ENCODE measurements at places on chromosomes 7 and 10.

DNA sequence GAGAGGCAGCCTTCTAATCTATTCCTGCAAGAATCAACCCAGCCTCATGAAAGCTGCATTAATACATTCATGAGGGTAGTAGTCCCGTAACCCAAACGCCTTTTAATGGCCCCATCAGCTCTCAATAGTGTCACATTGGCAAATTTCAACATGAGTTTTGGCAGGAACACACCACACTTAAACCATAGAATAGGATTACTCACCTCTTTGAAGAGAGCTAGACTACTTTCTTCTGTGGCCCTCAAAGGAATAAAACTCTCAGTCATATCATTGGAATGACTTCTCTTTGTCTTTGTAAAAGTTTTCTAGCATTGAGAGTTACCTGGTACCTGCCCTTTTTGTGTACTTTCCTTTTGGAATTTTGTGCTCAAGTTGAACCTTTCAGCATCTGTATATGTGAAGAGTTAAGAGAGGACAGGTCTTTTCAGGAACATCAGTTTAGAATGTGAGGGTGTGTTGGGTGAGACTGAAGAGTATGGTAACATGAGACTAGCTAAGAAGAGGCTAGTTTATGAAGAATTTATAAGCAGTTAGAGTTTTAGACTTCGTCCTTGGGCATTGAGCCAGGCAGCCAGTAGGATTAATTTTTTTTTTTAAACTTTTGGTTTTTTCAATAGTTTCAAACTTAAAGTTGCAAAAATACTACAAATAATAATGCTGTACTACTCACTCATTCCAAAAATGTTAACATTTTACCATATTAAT, 92.6 kb downstream of the MLLT10 start:
- DNase-seq = no peak

DNA sequence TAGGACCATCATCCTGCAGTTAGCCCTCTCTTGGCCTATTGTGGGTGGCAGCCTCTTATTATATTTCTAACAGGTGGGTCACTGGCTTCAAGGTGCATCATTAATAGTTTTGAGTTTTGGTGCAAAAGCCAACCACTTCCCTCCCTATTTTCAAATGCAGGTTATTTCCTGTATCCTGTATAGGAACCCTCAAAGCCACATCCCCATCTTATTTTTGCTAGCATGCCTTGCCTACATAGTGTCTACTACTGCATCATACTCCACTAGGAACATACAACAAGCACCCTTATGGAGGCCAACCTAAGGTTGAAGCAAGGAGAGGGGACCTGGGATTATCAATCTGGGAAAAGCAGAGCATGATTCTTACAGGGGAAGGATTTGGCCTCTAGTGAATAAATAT, 264.4 kb downstream of the BBS9 start:
- DNase-seq = no peak

GRCh38 chr7:75879771-75880184, 944 bp downstream of the RHBDD2 start:
- DNase-seq = no peak

DNA sequence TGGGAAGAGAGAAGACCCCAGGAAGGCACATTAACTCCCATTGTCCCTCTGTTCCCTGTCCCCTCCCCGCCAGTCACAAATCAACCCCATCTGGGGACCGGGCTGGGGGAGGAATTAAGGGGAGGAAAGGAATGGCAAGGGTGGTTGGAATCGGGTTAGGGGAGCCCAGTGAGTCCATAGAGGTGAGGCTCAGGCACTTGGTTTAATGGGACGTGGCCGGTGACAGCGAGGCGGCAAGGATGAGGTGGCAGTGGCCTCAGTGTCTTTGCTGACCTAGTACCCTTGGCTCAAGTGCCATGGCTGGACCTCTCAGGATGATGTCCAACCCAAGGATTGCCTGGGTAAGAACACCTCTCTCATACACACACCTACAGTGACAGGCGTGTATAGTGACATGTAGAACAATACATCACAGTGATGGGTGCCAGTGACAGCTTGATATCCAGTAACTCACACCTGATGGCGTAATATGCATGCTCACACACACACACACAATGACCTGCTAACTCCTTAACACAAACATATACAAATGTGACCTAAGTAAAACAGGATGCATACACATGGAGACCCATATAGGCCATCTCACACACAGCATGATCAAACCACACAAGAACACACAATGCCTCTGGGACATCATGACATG, 12.3 kb downstream of the KCNIP2 start:
- DNase-seq = no peak

DNA sequence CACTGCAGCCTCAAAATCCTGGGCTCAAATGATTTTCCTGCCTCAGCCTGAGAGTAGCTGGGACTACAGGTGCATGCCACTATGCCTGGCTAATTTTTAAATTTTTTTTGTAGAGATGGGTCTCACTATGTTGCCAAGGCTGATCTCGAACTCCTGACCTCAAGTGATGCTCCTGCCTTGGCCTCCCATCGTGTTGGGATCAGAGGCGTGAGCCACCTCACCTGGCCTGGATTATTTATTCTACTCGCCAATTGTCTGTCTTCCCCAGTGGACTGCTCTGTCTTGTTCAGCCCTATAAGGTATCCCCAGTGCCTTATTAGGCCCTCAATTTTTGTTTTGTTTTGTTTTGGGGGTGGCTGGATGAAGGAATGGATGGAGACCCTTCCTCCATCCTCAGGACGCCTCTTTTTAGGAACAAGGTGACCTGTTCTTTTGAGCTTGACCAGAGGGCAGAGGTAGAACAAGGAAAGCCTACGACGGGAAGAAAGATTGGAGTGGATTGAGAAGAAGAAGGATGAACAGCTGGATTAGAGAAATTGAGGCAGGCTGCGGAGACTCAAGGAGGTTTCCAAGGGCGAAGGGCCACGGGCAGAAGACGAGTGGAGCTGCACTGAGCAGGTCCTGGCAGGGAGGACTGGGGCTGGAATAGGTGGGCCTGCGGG, 541 bp upstream of the DENND10 start:
- no peak for DNase-seq

GRCh38 chr10:101354328-101355071, 535 bp downstream of the BTRC start:
- peak; percentile 14 for DNase-seq

GRCh38 chr10:8498881-8499280, 444.4 kb downstream of the GATA3 start:
- no peak for DNase-seq

- no peak for DNase-seq
Observed at GRCh38 chr10:78336402-78336791, 302.7 kb downstream of the RPS24 start.

- no peak for DNase-seq
Observed at GRCh38 chr10:129934196-129934925, 29.7 kb downstream of the EBF3 start.

DNA sequence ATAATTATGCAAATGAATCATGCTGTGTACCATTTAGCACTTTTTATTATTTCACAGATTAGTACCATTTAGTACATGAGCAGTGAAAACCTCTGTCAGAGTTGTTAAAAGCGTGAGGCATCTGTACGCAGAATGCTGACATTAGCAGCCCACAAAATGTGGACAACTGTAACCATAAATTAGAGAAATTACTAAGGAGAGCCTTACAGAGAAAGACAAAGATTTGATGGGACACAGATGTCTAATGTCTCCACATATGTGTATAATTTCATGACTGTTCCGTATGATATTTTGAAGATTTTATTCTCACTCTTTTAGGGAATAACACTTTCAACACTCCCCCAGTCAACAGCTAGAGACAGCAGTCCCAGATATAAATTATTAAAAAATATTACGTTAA, 414.0 kb upstream of the ANKRD30A start:
- no peak for DNase-seq

DNA sequence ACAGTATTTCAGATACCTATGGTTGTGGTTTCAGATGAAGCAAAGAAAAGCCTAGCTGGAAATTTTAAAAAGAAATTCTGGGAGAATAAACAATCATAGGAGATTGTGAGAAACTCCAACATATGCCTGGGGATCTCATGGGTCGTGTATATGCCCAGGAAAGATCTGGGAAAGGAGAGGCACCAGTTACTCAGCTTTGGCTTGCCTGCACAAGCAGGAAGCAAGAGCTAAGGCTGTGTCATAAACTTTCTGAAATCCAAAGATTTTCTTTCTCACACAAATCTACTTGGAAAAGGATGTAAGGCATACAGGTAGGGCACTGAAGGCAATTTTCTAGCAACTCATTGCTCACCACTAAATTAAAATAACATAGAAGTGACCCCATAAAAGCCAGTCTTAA, 373.6 kb downstream of the CDC14C start:
- DNase-seq = no peak

GRCh38 chr10:49700997-49701396, 21.5 kb downstream of the C10orf53 start:
- no peak for DNase-seq

GRCh38 chr10:106252541-106252940, 912.0 kb downstream of the SORCS1 start:
- no peak for DNase-seq

GRCh38 chr7:121558288-121558687, 162.2 kb upstream of the FAM3C start:
- no peak for DNase-seq

DNA sequence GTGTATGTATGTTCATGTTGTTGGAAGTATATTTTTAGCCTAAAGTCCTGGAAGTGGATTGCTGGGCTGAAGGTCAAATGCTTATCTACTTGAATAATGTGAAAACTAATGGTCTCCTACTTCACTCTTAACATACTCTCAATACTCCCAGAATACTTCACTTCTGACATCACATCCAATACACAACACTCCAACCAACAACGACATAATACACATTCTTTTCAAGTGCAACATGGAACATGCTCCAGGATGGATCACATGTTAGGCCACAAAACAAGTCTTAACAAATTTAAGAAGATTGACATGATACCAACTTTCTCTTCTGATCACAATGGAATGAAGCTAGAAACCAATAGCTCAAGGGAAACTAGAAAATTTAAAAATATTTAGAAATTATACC, 126.9 kb upstream of the ADCY1 start:
- no peak for DNase-seq

- DNase-seq = no peak
Observed at GRCh38 chr10:13067431-13067830, 32.5 kb upstream of the OPTN start.

GRCh38 chr10:4270116-4270515, 485.1 kb upstream of the KLF6 start:
- no peak for DNase-seq

DNA sequence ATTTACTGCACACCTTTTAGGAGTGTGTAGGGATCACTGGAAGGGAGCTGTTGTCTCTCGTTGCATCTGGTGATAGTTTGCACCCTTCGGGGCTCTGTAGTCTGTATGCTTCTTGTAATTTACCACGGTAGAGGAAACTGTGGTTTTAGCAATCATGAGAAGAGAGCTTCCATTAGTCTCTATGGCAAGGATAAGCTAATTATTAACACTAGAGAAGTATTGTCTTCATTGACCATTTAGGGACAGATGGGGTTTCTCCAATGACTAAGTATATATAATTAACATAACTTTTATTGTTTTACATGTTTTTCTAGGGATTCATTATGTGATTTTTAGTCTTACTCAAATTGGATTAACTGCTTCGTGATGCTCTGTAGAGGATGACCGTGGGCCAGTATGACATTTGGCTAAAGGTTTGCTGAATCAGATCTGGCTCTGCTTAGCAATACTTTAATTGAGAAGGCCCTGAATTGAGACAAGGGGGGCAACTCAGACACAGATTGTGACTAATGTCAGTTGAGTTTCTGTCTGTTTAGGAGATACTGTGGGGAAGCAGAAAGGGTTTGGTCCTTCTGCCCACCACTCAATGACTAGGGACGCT, 8.7 kb downstream of the SLC18A2 start:
- no peak for DNase-seq

- no peak for DNase-seq
Observed at GRCh38 chr10:106179430-106179829, 985.1 kb downstream of the SORCS1 start.

GRCh38 chr10:27490807-27491206, 13.3 kb upstream of the RAB18 start:
- DNase-seq = no peak

- DNase-seq = no peak
Observed at GRCh38 chr10:42476101-42476500, 162.3 kb downstream of the ZNF33B start.

DNA sequence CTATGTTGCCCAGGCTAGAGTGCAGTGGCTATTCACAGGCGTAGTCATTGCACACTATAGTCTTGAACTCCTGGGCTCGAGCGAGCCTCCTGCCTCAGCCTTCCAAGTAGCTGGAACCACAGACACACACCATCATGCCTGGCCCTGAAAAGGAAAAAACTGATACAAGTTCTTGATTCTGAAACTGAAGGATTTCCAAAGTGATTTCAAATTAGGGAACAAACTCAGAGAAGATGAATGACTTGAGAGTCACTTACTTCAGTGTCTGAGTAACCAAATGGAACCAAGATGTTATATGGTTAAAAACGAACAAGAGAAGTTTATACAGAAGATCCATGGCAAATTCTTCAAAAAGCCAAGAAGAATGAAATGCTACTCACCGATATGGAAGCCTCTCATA, 14.4 kb downstream of the CWF19L1 start:
- no peak for DNase-seq

DNA sequence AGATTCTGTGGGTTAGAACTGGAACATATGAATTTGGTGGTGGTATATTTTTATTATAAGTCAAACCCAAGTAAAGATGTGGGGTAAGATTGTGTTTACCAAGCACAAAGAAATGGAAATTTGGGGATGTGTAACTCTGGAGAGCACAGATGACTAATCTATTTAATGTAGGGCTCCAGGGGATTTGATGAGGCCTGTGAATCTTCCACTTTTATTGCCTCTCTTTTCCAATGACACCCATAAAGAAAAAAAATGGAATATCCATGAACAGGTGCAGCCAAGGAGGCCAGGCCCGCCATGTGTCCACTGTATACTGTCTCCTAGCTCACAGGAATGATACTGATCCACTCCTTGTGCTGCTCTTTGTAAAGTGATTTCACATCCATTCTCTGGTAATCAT, 2.8 kb downstream of the SRGN start:
- no peak for DNase-seq

DNA sequence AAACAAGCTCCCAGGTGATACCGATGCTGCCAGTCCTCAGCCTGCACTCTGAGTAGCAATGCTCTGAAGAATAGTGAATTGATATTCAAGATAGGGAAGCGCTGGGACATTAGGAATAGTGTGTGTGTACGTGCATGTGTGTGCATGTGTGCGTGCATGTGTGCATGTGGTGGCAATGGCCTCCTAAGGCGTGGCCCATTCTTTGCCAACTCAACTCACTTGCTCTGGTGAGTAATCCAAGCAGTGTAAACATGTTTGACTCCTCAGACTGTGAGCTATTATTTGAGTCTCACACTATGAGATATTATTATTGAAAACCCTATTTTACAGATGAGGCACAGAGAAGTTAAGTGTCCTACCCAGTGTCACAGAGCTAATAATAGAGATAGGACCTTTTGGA, 186.6 kb downstream of the RAB11FIP2 start:
- no peak for DNase-seq

- no peak for DNase-seq
Observed at GRCh38 chr7:16484453-16485158, 19.1 kb upstream of the SOSTDC1 start.

GRCh38 chr10:306007-306674, 170.9 kb downstream of the ZMYND11 start:
- no peak for DNase-seq

GRCh38 chr7:2616387-2617324, 15.1 kb upstream of the TTYH3 start:
- DNase-seq = no peak

- no peak for DNase-seq
Observed at GRCh38 chr10:116671274-116671926, 50.6 kb downstream of the PNLIPRP2 start.

GRCh38 chr7:2603044-2603965, 28.5 kb upstream of the TTYH3 start:
- DNase-seq = no peak
